ENCODE measurements at places on chromosomes 6 and 20.

GRCh38 chr6:153843420-153843819 lies 195.6 kb upstream of the OPRM1 start:
- no peak for DNase-seq
- H3K4me1 ChIP-seq: no peaks in the 10 kb centered on the region
- no peak overlapping the region for H3K4me3 ChIP-seq
- no peaks in the 10 kb centered on the region for H3K27me3 ChIP-seq

- DNase-seq: no peak
- H3K4me3 ChIP-seq: no peak overlapping the region
- no peaks in the 10 kb centered on the region for H3K36me3 ChIP-seq
- H3K27ac ChIP-seq: no peak overlapping the region
- H3K27me3 ChIP-seq: peaks cover 82% of the 10 kb centered on the region
These were observed 12.0 kb upstream of the CD83 start for GRCh38 chr6:14105547-14105946.

DNA sequence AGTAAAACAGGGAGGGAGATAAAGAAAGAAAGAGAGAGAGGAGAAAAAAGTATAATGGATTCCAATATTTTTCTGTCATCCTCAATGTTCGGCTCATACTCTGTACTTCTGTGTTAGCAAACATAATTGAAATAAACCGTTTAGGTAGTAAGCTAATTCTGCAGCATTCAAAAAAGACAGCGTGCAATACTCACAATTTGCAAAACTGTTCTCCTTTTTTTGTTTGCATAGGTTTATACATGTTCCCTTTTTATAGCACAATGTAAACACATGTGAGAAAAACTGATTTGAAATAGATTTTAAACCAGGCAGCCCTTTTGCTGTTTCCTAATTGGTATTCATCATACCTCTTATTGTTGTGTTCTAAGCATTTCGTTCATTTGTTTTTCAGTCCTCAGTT lies 188.9 kb downstream of the PLCB1 start:
- no peaks in the 10 kb centered on the region for H3K27me3 ChIP-seq
- no peaks in the 10 kb centered on the region for H3K4me1 ChIP-seq
- no peak overlapping the region for H3K4me3 ChIP-seq
- no peaks in the 10 kb centered on the region for H3K36me3 ChIP-seq

DNA sequence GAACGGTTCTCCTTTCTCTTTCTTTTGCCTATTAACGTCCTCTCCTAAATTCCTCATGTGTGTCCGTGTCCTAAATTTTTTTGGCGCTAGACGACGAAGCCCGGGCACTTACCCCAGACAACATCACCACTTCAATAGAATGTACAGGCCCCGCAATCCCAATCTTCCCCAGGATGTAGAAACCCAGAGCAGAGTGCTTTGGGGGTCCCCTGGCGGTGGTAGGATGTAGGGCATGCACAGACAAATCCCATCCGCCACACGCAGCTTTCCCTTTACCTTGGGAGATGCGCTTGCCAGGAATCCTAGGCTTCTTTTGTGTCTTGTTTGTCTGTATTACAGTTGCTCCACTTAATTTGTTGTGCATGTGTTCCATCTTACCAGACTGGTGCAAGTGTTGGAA lies 417.3 kb upstream of the ARID1B start:
- peaks cover 21% of the 10 kb centered on the region for H3K27me3 ChIP-seq
- H3K27ac ChIP-seq: no peak overlapping the region
- no peak for DNase-seq

- no peaks in the 10 kb centered on the region for H3K4me1 ChIP-seq
- H3K27ac ChIP-seq: no peak overlapping the region
- no peaks in the 10 kb centered on the region for H3K36me3 ChIP-seq
- H3K4me3 ChIP-seq: no peak overlapping the region
These were observed 102.4 kb downstream of the PRDM13 start for GRCh38 chr6:99709062-99709461.

GRCh38 chr20:63394069-63394919 lies 33.1 kb upstream of the CHRNA4 start:
- peaks cover 59% of the 10 kb centered on the region for H3K27me3 ChIP-seq
- H3K36me3 ChIP-seq: no peaks in the 10 kb centered on the region
- no peak for DNase-seq
- no peaks in the 10 kb centered on the region for H3K4me1 ChIP-seq

GRCh38 chr6:149140910-149141290 lies 176.6 kb upstream of the TAB2 start:
- H3K27ac ChIP-seq: peak overlapping the region; percentile 98
- H3K36me3 ChIP-seq: peaks cover 3% of the 10 kb centered on the region
- no peak for DNase-seq
- no peaks in the 10 kb centered on the region for H3K27me3 ChIP-seq

DNA sequence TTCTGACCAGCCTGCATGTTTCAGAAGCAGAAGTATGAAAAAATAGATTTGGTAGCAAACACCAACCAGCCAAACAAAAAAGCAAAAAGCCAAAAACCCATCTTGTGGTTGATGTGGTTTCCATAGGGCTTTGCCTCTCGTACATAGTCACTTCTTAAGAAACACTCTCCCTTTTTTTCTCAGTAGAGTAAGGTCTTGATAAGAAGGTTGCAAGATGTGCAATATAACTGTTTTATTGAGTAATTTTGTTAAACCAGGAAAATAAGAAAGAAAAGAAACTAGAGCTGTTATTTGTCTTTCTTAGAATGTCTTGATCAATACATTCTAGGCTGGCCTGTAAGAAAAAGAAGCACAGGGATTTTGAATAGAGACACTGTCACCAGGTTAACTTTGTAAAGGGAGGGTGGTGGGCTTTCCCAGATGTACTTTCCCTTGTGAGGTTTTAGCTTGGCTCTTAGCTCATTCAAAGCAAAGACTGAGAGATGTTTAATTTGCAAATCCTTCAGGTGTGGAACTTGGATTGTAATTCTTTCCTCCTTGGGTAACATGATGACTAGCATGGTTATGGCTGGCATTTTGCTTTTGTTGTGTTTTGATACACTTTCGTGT lies 49.7 kb downstream of the AKAP12 start:
- no peaks in the 10 kb centered on the region for H3K36me3 ChIP-seq
- no peak overlapping the region for H3K4me3 ChIP-seq
- H3K4me1 ChIP-seq: peaks cover 20% of the 10 kb centered on the region
- H3K27me3 ChIP-seq: peaks cover 61% of the 10 kb centered on the region
- DNase-seq: no peak

GRCh38 chr6:21601339-21601923 lies 7.9 kb downstream of the SOX4 start:
- H3K4me3 ChIP-seq: no peak overlapping the region
- no peak overlapping the region for H3K27ac ChIP-seq
- DNase-seq: no peak
- H3K27me3 ChIP-seq: peaks cover 46% of the 10 kb centered on the region
- H3K36me3 ChIP-seq: peaks cover 5% of the 10 kb centered on the region
- H3K4me1 ChIP-seq: peaks cover 3% of the 10 kb centered on the region

DNA sequence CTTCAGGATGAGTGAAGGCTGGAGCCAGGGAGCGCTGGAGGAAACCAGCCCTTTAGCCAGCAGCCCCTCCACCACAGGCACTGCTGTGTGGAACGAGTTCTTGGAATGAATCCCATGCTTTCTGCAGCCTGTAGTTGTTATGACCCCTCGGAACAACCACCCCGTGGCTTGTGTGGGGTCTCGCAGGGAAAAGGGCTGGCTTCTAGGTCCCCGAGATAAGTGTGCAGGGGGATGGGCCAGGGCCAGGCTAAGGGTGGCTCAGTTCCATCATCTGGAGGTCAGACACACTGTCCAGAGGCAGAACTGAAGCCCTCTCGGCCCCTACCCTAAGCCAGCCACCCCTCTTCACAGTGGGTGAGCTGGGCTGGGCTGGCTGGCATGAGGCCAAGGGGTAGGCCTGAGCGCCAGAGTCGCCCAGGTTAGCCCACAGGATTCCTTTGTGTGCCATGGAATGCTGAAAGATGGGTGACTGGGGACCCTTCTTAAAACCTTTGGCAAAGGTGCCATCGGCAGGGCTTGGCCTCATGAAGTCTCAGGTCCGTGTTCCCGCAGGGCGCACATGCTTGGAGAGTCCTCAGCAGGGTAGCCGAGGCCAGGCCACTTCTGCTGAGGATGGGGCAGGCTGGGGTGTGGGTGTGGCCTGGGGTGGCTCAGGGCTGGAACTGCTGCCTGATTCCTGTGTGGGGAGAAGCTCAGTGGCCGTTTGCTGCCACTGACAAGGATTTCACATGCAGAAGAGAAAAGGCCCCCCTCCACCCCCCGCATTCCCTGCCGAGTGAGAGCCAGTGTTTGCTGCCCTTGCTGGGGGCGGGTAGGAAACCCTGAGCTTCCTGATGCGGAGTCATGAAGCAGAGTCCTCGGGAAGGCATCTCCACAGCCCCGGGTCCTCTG lies 24.6 kb downstream of the SPATA2 start:
- H3K27ac ChIP-seq: peak overlapping the region; percentile 49
- no peak for DNase-seq
- peaks cover 44% of the 10 kb centered on the region for H3K36me3 ChIP-seq
- H3K27me3 ChIP-seq: no peaks in the 10 kb centered on the region
- H3K4me1 ChIP-seq: peaks cover 30% of the 10 kb centered on the region
- no peak overlapping the region for H3K4me3 ChIP-seq

DNA sequence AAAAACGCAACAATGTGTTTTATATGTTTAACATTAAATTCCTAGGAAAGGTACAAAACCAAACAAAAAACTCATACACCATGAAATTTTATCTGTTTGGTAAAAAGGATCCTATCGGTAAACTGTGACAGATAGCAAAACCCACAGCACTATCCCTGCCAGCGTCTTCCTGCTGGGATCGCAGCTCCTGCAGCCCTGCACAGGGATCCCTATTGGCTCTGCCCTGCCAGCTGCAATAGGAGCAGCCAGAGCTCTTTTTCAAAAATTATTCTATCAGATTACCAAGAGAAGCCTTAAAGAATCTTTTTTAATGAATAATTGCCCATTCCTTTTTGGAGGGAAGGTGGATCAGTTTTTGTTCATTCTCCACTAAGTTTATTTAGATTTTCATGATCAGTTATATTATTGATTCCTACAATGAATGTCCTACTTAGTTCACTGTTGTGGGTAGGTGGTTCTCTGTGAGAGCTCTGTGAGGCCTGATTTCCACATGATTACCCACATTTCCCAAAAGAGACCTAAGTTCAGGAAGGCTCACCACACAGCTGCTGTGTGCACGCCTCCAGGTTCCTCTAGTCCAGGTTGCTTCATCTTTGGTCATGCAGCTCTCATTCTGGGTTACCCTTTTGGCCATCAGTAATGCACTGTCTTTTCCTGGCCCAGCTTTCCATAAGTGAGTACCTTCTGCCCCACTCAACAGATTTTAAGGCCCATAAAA lies 293.8 kb downstream of the FRK start:
- H3K27ac ChIP-seq: no peak overlapping the region
- no peaks in the 10 kb centered on the region for H3K27me3 ChIP-seq
- no peak overlapping the region for H3K4me3 ChIP-seq

- H3K4me1 ChIP-seq: peaks cover 51% of the 10 kb centered on the region
- DNase-seq: no peak
- H3K4me3 ChIP-seq: no peak overlapping the region
- H3K27me3 ChIP-seq: no peaks in the 10 kb centered on the region
- no peak overlapping the region for H3K27ac ChIP-seq
These were observed 27.6 kb downstream of the NEDD9 start for GRCh38 chr6:11204794-11205366.

GRCh38 chr6:98116455-98116854 lies 717.9 kb upstream of the POU3F2 start:
- H3K36me3 ChIP-seq: no peaks in the 10 kb centered on the region
- H3K4me1 ChIP-seq: no peaks in the 10 kb centered on the region
- no peak overlapping the region for H3K27ac ChIP-seq

GRCh38 chr6:166115609-166116008 lies 52.0 kb downstream of the TBXT start:
- no peak for DNase-seq
- H3K36me3 ChIP-seq: no peaks in the 10 kb centered on the region
- no peaks in the 10 kb centered on the region for H3K4me1 ChIP-seq
- no peak overlapping the region for H3K27ac ChIP-seq

DNA sequence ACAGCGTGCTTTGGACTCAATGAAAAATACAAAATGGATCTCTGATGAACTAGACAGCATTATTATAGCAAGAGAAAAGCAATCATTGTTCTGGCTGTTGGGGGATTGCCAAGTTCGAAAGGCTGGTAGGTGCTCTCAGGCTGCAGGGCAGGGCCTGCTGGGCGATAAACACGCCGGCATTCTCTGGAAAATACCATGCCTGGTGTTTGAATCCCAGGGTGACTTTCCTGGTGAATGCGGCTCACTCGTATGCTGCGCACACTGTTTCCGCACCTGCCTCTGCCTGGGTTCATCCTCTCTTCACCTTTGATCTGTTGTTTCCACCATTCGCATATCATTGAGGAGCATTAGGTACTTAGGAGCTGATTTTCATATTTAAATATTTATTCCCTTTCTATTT lies 37.4 kb downstream of the GCNT2 start:
- no peaks in the 10 kb centered on the region for H3K27me3 ChIP-seq
- H3K4me1 ChIP-seq: no peaks in the 10 kb centered on the region
- DNase-seq: no peak
- H3K4me3 ChIP-seq: no peak overlapping the region

GRCh38 chr6:83707829-83708545 lies 914 bp downstream of the SNAP91 start:
- no peak overlapping the region for H3K27ac ChIP-seq
- no peaks in the 10 kb centered on the region for H3K36me3 ChIP-seq

DNA sequence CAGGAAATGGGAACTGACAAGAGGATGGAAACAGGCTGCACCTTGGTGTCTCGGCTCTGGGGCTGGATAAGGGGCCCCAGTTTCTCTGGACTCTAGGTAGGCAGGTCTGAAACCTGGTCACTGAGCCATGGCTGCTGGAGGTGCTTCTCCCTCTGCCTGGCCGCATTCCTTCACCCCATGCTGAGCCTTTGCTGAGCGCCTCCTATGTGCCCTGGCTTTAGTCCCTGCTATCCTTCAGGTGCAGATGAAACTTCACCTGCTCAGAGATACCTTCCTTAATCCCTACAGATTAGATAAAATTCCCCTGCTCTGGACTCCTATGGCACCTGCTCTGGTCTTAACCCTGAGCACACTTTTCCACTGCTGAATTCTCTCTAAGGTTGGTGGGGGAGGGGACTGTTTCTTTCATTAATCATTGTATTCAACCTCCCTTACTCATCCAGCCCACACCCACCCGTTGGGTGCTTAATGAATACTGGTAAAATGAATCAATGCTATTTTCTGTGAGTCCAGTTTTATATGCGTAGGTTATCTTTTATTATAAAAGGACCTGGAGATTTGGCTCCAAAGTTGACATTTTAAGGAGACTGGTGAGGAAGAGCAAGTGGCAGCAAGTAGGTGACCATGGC lies 19.3 kb downstream of the MYLK4 start:
- H3K4me1 ChIP-seq: no peaks in the 10 kb centered on the region
- H3K4me3 ChIP-seq: no peak overlapping the region
- no peaks in the 10 kb centered on the region for H3K36me3 ChIP-seq
- peaks cover 23% of the 10 kb centered on the region for H3K27me3 ChIP-seq
